ENCODE measurements at places on chromosomes 3 and 15. TPM values are rescaled to one million over a fixed set of nuclear protein-coding genes. Genes with fewer than 3 reads are reported as not detected.

DNA sequence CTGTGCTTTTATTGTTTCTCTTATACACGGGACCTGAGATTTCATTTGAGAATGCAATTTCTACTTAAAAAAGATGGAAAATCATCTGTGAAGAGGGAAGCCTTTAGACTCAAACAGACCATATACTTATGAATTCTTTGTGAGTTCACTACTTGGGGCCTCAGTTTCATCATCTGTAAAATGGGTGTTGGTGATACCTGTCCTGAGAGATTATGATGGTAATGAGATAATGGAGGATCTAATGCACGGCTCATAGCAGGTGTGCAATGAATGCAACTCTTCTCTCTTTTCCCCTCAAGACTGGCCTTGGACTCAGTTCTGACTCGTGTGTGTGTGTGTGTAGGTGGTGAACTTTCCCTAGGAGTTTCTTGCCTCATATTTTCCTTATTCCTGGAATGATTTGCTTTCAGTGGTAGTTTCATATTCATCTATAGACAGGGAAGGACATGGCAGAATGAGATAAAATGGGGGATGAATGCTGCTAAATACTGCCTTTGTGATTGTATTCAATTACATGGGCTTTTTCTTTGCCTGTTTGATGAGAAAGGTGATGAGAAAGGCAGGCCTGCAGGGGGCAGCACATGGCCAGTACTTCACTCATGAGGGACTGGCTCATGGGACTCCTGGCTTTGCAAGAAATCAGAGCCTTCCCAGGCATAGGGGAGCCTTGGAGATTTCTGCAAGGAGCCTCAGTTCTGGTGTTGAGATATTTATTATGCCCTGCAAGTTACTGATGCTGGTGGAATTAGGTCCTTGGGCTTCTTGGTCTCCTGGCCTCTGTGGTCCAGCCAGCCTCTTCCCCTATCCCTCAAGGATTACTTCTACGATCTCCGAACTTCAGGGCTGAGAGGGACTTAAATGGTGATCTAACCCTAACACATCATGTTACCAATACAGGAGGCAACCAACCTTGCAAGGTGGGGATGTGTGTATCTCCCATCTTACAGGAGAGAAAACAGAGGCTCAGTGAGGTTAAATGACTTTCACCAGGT lies 70.7 kb downstream of the RPLP1 start:
- H3K4me1 ChIP-seq = no peaks in the 10 kb centered on the region
- peaks cover 34% of the 10 kb centered on the region for H3K27me3 ChIP-seq
- peak; percentile 89 for DNase-seq
- no peak overlapping the region for H3K4me3 ChIP-seq
- no peaks in the 10 kb centered on the region for H3K36me3 ChIP-seq

DNA sequence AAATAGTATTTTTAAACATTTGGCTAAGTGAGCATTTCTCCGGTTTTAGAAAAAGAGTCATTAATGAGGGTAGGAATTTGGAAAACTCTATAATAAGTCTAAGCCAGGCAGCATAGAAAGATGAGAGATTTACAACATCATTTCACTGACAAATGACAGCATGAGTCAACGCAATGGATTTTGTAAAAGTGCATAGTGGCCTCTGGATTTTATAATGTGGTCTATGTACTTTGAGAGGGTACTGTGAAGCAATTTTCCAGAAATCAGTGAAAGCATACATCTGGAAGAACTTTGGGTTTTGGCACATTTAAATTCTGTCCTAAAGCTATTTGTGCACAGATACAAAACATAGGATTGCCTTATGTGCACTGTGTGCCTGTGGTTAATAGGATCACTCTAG lies 130.8 kb upstream of the CCNL1 start:
- H3K27me3 ChIP-seq = no peaks in the 10 kb centered on the region
- no peak overlapping the region for H3K4me3 ChIP-seq
- H3K36me3 ChIP-seq = no peaks in the 10 kb centered on the region
- peak; percentile 94 for DNase-seq
- H3K27ac ChIP-seq = no peak overlapping the region
- H3K4me1 ChIP-seq = no peaks in the 10 kb centered on the region

GRCh38 chr3:150129166-150129565 lies 158.5 kb upstream of the PFN2 start:
- H3K27me3 ChIP-seq = no peaks in the 10 kb centered on the region
- H3K36me3 ChIP-seq = no peaks in the 10 kb centered on the region
- peak; percentile 11 for DNase-seq
- no peaks in the 10 kb centered on the region for H3K4me1 ChIP-seq
- no peak overlapping the region for H3K4me3 ChIP-seq

- no peaks in the 10 kb centered on the region for H3K4me1 ChIP-seq
- no peak for DNase-seq
- no peaks in the 10 kb centered on the region for H3K36me3 ChIP-seq
- H3K27me3 ChIP-seq = no peaks in the 10 kb centered on the region
- no peak overlapping the region for H3K4me3 ChIP-seq
Measured at GRCh38 chr3:189712906-189713483, 81.8 kb downstream of the TP63 start.

DNA sequence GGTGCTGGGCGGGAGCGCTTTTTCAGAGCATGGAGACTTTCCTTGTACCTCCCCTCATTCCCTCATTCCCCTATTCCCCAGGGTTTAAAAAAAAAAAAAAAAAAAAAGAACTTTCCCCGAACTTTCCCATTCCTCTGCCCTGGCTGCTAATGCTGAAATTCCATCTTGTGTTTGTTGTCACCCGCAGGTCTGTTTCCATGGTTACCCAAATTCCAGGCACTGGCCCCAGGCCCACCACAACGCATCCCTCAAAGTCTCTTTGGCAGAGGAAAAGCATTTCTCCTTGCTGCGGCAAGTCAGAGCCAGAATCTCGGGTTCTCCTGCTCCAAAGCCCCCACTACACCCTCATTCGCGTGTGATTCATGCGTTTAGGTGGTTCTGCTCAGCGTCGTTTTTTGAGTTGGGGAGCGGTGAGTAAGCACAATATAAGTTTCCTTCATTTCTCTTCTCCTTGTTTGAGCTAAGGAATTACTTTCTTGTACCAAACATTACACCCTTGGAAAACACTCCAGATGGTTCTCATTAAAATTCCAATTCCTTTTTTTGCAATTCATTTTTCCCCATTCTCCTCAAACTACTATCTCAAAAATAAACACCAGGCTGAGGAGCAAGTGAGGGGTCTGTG lies 21.6 kb downstream of the ANAPC13 start:
- DNase-seq = no peak
- H3K27ac ChIP-seq = no peak overlapping the region
- no peaks in the 10 kb centered on the region for H3K4me1 ChIP-seq

GRCh38 chr3:69724722-69725435 lies 14.4 kb upstream of the MITF start:
- peaks cover 41% of the 10 kb centered on the region for H3K4me1 ChIP-seq
- DNase-seq = peak; percentile 73
- H3K4me3 ChIP-seq = no peak overlapping the region
- H3K27ac ChIP-seq = peak overlapping the region; percentile 94
- H3K27me3 ChIP-seq = no peaks in the 10 kb centered on the region

- no peaks in the 10 kb centered on the region for H3K36me3 ChIP-seq
- H3K4me3 ChIP-seq = no peak overlapping the region
- no peaks in the 10 kb centered on the region for H3K27me3 ChIP-seq
Measured at GRCh38 chr15:67132276-67132675, 66.9 kb downstream of the SMAD3 start.

DNA sequence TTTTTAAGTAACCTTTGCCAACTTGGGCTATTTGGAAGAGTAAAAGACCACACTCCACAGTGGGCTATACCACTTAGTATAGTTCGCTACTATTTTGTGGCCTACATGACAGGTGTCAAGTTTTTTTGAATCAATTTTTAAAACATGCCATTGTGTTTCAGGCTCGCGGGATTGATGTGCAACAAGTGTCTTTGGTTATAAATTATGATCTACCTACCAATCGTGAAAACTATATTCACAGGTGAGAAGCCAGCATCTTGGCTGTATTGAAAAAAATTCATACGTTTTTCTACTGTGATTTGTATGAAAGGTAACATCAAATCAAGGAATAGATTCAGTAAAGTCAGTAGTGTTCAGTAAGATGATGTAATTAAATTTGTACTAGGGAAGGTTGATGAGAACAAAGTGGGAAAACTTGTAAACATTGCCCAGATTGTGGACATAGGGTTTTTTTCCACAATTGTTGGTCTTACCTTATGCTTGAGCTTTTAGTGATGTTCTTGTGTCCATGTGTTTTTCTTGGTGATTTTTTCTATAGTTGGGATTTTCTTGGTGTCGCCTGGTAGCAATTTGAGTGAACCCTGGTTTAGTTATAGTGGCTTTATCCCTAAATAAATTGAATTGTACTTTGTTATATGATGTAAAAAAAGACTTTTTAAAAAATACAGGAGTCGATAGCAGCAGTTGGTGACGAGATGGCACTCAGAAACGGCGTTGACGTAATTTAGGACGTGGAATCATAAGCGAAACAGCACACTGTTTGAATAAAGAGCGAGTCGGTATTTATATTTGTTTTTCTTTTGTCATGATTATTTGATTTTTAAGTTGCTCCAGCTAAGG lies 4.5 kb downstream of the EIF4A2 start:
- H3K36me3 ChIP-seq = peaks cover 76% of the 10 kb centered on the region
- H3K27me3 ChIP-seq = no peaks in the 10 kb centered on the region
- H3K4me1 ChIP-seq = peaks cover 12% of the 10 kb centered on the region
- no peak for DNase-seq
- peak overlapping the region; percentile 33 for H3K27ac ChIP-seq
- no peak overlapping the region for H3K4me3 ChIP-seq

GRCh38 chr3:32780735-32781210 lies 37.0 kb upstream of the TRIM71 start:
- peak overlapping the region; percentile 38 for H3K4me3 ChIP-seq
- peak; percentile 80 for DNase-seq
- H3K36me3 ChIP-seq = no peaks in the 10 kb centered on the region
- H3K27me3 ChIP-seq = no peaks in the 10 kb centered on the region
- peaks cover 3% of the 10 kb centered on the region for H3K4me1 ChIP-seq

DNA sequence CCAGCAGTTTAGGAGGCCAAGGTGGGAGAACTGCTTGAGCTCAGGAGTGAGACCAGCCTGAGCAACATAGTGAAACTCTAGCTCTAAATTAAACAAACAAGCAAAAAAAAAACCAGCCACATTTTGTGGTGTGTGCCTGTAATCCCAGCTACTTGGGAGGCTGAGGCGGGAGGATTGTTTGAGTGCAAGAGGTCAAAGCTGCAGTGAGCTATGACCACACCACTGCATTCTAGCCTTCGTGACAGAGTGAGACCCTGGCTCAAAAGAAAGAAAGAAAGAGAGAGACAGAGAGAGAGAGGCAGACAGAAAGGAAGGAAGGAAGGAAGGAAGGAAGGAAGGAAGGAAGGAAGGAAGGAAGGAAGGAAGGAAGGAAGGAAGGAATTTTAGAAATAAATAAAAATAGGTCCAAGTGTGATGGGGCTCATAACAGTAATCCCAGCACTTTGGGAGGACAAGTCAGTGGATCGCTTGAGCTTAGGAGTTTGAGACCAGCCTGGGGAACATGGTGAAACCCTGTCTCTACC lies 38.7 kb upstream of the LRIG1 start:
- peaks cover 3% of the 10 kb centered on the region for H3K4me1 ChIP-seq
- no peak overlapping the region for H3K4me3 ChIP-seq
- H3K27me3 ChIP-seq = no peaks in the 10 kb centered on the region
- H3K36me3 ChIP-seq = no peaks in the 10 kb centered on the region
- DNase-seq = no peak

GRCh38 chr3:160130950-160131349 lies 94.3 kb upstream of the C3orf80 start:
- H3K36me3 ChIP-seq = no peaks in the 10 kb centered on the region
- no peaks in the 10 kb centered on the region for H3K27me3 ChIP-seq
- DNase-seq = no peak
- no peak overlapping the region for H3K4me3 ChIP-seq
- H3K4me1 ChIP-seq = no peaks in the 10 kb centered on the region
- no peak overlapping the region for H3K27ac ChIP-seq

GRCh38 chr3:190902292-190902691 lies 39.8 kb upstream of the GMNC start:
- H3K27me3 ChIP-seq = no peaks in the 10 kb centered on the region
- no peak for DNase-seq
- H3K4me1 ChIP-seq = no peaks in the 10 kb centered on the region
- no peak overlapping the region for H3K4me3 ChIP-seq
- no peak overlapping the region for H3K27ac ChIP-seq

DNA sequence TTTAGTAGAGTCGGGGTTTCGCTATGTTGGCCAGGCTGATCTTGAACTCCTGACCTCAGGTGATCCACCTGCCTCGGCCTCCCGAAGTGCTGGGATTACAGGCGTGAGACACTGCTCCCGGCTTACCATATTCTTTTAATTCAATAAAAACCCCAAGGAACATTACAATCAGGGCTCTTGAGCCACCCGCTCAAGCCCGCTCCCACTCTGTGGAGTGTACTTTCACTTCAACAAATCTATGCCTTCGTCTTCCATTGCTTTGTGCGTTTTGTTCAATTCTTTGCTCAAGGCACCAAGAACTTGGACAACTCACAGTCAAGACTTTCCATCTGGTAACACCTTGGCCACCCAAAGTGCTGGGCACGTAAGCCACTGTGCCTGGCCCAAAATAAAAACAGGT lies 63.0 kb upstream of the PPIB start:
- H3K4me3 ChIP-seq = no peak overlapping the region
- DNase-seq = no peak
- H3K27ac ChIP-seq = no peak overlapping the region
- H3K4me1 ChIP-seq = peaks cover 17% of the 10 kb centered on the region

DNA sequence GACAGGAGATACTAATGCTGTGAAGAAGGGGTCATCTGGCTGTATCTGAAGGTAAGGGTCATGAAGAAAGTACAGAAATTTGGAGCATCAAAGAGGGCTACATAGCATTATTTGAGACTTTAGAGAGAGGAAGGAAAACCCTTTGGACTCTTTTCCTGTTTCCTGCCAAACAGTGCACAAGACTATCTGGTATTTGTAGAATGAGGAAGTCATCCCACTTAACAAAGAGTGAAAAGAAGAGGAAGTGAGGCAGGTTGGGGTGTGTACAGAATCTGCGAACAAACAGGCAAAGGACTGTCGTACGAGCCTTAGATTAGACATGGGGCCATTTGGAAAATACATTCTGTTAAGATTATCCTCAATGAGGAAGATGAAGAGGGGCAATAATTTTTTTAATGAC lies 546.8 kb upstream of the EPHA6 start:
- H3K36me3 ChIP-seq = no peaks in the 10 kb centered on the region
- no peaks in the 10 kb centered on the region for H3K27me3 ChIP-seq
- no peak overlapping the region for H3K27ac ChIP-seq
- peaks cover 11% of the 10 kb centered on the region for H3K4me1 ChIP-seq
- no peak for DNase-seq

DNA sequence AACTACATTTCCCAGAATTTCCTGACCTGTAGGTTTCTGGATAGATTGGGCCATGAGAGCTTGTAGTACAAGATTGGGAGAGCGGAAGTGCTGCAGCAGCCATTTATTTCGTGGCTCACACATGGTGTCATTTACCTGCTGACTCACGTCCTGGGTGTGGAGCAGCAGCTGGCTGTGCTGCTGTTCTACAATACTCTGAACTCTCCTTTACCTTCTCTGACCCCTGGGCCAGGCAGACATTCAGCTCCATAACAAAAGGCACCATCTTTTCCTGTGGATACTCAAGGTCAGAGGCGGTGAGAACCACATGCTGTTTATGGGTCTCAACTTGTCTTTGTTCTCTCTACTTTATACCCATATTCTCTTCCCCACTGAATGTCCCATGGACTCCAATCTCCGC lies 490.2 kb downstream of the IGSF11 start:
- no peaks in the 10 kb centered on the region for H3K27me3 ChIP-seq
- no peaks in the 10 kb centered on the region for H3K36me3 ChIP-seq
- DNase-seq = no peak
- no peak overlapping the region for H3K27ac ChIP-seq
- peaks cover 29% of the 10 kb centered on the region for H3K4me1 ChIP-seq

Gene ARHGAP31
- total RNA-seq = 60.6 TPM

Gene CYP1A1
- total RNA-seq = 0.45 TPM

Gene NPTN
- 243 TPM for total RNA-seq

Gene SLCO3A1
- 35.5 TPM for total RNA-seq

Gene GALNT15
- total RNA-seq = 0.18 TPM

Gene SAMMSON
- not detected for total RNA-seq
